ENCODE measurements at places on chromosomes 6 and 20.

DNA sequence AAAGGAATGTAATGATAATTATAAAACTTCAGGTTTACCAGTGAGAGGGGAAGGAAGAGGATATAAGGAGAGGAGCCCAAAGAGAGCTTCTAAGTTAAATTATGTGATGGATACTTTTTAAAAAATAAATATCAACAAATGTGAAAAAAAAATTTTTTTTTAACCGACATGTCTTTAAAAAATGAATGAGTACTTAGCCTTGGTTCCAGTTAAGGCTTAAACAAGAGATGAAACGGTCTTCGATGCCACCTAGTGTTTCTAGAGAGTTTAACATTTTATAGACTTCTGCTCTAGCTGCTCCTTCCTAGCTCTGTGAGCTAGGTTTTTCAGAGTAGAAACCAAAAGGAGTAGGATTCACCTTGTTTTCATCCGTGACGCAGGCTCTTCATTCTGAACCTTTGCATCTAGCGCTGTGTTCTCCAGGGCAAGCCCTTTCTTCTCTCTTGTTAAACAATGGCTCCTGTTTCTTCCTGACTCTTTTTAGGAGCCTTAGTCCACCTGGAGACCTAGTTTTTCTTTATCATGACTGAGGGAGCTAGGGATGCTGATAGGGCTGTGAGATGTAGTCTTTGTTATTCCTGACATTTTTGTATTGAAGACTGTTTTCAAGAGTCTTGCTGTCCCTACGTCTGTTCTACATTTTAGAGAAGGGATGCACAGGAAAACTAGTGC, 42.4 kb upstream of the GNRH2 start:
- no peak for DNase-seq

- DNase-seq: no peak
These were observed 28.9 kb upstream of the CD83 start for GRCh38 chr6:14088600-14089192.

- DNase-seq: no peak
These were observed 936 bp upstream of the TMX4 start for GRCh38 chr20:8020314-8021079.

- no peak for DNase-seq
These were observed 61.3 kb downstream of the BMP6 start for GRCh38 chr6:7787137-7787608.

- DNase-seq: no peak
These were observed 663.5 kb downstream of the EPM2A start for GRCh38 chr6:145071836-145072235.

Measured in activated T-helper 1 cell treated with Interleukin-2 at 50 U/mL for 16 hours (primary cell).